Stimulated activated CD8-positive, alpha-beta memory T cell treated with anti-CD3 and anti-CD28 coated beads, Interleukin-4, amount 100 ng/mL, for 1 hour (primary cell): ENCODE measurements at places on chromosomes 3 and 15.

DNA sequence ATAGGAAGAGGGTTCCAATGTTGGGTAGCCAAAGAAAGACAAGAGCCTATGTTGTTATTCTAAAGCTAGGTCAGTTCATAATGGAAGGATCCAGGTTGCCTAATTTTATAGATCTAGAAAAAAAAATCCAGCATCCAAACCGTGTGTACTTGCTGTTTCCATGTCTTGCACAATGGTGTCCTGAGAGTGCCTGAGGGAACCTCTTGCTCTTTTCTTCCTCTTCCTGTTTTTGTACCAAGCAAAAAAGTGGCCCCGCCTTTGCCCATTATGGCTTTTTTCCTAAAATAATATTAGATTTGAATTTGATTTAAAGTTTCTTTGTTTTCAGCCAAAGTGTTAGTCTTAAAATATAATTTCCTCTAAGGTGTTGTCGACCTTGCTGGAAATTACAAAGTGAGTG is 224.4 kb downstream of the RYR3 start:
- DNase-seq = no peak

- DNase-seq = no peak
These were observed at the start of gene GADL1 for GRCh38 chr3:30894521-30895251. Gene GADL1 (minus strand): TSS chr3:30894661. CDS start chr3:30894614, 47 bp downstream.

DNA sequence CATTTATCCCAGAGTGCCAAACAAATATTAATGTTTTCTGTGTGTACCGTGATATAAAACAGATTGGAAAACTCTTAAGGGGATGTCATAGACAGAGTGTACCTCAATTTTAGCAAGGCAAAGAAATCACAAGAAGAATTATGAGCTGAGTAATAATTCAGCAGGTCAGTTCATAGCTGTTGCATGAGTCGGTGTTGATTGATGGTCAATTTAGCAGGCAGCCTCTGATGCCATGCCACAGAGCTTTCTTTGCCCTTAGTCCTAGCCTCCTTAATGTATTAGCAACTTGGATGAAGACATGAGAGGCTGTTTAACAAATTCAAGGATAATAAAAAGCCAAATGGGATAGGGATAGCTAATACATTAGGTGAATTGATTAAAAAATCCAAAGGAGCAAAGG is 6.8 kb downstream of the SLC35A5 start:
- no peak for DNase-seq

GRCh38 chr3:101925564-101925963 is 76.2 kb downstream of the NFKBIZ start:
- no peak for DNase-seq

- no peak for DNase-seq
These were observed 278.1 kb upstream of the CHRNA7 start for GRCh38 chr15:31752065-31752762.

- DNase-seq = no peak
These were observed 149.8 kb downstream of the APBA2 start for GRCh38 chr15:29035336-29036285.

DNA sequence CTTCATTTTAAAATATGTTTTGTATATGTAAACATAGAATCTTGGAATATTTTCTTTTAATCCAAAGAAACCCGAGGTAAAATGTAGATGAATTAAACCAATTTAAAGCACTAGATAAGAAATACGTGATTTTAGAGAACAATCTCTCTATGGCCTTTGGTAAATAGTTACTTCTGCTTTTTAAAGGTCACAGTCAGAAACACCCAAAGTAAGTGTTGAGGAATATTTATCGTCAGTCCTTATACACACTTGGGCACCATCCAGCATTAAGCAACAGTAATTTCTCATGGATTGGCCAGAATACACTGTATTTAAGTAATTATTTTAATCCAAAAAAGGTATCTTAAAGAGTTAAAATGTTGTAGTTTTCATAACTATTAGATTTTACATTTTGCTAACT is 713.2 kb downstream of the NLGN1 start:
- DNase-seq = no peak

DNA sequence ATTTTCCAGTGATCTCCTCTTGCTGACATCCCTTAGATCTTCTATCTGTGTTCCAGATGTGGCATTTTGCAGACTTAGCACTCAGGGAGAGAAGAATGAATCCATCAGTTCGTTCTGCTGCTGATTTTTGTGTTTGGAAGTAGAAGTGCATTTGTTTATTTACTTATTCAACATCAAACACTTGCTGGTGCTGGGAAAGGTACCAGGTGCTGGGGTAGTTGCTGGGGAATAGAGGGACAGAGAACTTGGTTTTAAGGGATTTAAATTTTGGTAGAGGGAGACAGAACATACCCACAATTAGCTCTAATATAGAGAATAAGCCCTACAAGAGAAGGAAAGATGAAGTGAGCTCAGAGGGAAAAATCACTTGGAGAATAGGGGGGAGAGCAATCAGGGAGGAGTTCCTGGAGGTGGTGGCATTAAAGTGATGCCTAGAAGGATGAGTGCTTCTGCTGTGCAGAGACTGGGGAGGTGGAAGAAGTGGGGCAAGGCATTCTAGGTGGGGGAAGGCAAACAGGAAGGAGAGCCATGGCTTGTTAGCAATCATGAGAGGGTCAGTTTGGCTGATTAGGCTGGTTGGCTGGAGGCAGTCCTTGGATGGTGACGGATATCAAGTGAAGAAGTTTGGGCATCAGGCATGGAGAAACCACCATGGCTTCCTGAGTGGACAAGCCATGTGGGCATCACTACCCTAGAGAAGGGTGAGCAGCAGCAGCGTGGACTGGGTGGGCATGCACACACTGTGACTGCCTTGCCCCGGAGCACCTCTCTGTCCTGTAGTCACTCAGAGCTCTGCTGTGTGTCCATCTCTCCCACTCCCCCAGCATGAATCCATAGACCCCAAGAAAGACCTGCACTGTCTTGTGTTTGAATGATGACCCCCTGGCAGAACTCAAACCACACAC is 197.3 kb downstream of the OPA1 start:
- no peak for DNase-seq

DNA sequence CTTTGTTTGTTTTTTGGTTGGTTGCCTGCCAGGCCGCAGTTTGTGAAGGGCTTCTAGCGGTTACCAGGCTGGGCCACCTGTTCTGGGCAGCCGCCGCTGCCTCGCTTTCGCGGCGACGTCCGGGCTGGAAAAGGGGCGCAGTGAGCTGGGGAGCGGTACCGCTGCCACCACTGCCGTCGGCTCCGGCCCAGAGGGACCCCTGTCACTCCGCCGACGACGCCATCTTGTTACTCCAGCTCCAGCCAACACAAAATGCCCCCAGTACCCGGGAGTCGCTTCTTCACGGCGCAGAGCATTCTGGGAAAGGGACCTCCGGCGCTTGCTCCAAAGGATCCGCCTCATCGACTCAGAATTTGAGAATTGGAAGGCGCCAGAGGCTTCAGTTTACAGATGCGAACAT is 238.8 kb downstream of the CDIN1 start:
- DNase-seq = no peak
